ENCODE measurements at places on chromosomes 11 and 22. TPM values are rescaled to one million over a fixed set of nuclear protein-coding genes. Genes with fewer than 3 reads are reported as not detected.
A peak's percentile ranks its signal among the peaks of the same experiment; 100 is the strongest.

- no peak overlapping the region for H3K27ac ChIP-seq
- peaks cover 18% of the 10 kb centered on the region for H3K4me1 ChIP-seq
- H3K27me3 ChIP-seq: no peaks in the 10 kb centered on the region
- peak; percentile 82 for DNase-seq
These were observed 58.1 kb downstream of the LRP5 start for GRCh38 chr11:68370211-68371111.

DNA sequence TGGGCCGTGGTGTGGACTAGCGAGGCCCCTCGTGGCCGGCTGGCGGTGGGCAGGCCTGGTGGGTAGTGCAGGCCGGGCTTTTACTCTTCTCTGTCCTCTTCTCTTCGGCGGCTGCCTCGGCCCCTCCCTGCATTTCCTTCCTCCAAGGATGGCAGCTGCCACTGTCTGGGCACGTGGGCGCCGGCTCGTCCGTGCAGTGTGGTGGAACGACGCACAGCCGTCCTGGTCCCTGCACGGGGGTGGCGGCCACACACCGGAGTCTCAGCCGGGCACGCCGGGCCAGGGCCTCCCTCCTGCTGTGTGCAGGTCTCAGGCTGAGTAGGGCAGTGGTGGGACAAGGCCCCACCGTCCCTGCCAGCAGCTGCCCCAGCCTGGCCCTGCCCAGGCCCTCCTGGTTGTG, 37.7 kb downstream of the MOB2 start:
- no peaks in the 10 kb centered on the region for H3K27me3 ChIP-seq
- DNase-seq: peak; percentile 86
- no peak overlapping the region for H3K27ac ChIP-seq
- H3K4me1 ChIP-seq: no peaks in the 10 kb centered on the region
- H3K36me3 ChIP-seq: no peaks in the 10 kb centered on the region

The PKNOX2 gene
- total RNA-seq: 1.2 TPM

DNA sequence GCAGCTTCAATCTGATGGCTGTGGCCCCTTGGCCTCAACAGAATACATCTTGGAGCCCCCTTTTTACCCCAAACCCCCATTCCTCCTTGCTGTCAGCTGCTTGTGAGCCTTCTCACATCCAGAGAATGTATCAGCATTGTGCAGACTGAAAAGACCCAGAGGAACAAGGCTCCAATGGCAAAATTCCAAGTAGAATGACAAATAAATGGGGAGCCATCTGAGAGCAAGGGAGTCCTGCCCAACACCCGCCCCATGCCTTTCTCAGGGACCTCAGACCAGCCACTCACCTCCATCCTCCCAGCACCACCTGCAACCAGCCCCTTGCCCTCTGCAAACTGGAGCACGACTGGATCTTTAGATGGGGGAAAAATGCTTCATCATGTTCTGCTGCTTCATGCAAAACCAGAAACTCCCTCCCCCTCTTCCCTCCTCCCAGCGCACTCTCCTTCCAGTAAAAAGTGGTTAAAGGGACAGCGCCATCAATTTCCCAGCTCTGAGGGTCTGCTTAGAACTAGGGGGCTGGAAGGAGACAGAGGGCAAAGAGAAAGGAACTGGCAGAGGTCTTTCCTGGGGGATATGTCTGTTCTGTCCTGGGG, 2.2 kb upstream of the NEFH start:
- peaks cover 62% of the 10 kb centered on the region for H3K27me3 ChIP-seq
- H3K4me1 ChIP-seq: no peaks in the 10 kb centered on the region

DNA sequence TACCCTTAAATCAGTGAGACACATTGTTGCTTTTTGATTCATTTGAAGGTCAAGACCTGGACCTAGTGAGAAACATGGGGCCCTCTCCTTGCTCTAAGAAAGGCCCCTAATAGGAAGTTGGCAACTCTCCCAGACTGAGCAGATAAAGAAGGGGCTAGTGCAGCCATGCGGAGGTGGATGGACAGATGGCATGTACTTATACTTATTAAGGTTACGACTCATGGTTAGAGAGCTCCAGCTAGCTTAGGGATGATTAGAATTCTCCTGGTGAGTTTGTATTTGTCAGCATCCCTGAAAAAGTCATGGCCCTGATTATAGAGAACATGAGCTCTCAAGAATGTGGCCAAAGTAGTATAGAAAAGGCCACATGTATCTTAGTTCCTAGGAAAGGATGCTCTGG, 112.1 kb upstream of the BDNF start:
- H3K4me3 ChIP-seq: no peak overlapping the region
- H3K27me3 ChIP-seq: no peaks in the 10 kb centered on the region
- H3K27ac ChIP-seq: no peak overlapping the region
- no peak for DNase-seq
- peaks cover 3% of the 10 kb centered on the region for H3K4me1 ChIP-seq
- no peaks in the 10 kb centered on the region for H3K36me3 ChIP-seq
